ENCODE measurements at places on chromosomes 12 and 14.
A peak's percentile ranks its signal among the peaks of the same experiment; 100 is the strongest.

DNA sequence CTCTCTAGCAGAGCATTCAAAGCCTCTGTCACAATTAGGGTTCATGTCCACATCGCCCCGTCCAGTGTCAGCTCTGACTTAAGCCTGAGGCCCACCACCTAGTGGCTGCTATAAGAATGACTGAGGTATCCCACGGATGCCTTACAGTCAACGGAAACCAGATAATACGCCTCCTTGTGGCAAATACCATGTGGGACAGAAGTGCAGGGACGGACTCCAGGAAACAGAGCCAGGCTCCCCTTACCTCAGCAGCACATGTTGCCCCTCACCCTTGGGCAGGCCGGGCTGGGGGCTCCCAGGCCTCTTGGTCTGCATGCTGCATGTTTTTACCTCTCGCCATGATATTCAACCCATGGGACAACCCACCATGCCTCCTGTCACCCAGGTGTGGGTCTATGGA lies 86.3 kb downstream of the VWF start:
- DNase-seq, result peak; percentile 56
- no peak overlapping the region for H3K4me3 ChIP-seq
- H3K4me1 ChIP-seq, result peaks cover 4% of the 10 kb centered on the region
- H3K27me3 ChIP-seq, result no peaks in the 10 kb centered on the region

GRCh38 chr14:23121361-23121771 lies 2.3 kb upstream of the CEBPE start:
- H3K4me1 ChIP-seq, result peaks cover 21% of the 10 kb centered on the region
- no peak overlapping the region for H3K4me3 ChIP-seq
- no peak for DNase-seq
- H3K27me3 ChIP-seq, result peaks cover 3% of the 10 kb centered on the region
- no peak overlapping the region for H3K27ac ChIP-seq
- H3K36me3 ChIP-seq, result no peaks in the 10 kb centered on the region

- H3K4me3 ChIP-seq, result no peak overlapping the region
- H3K27me3 ChIP-seq, result no peaks in the 10 kb centered on the region
- peaks cover 13% of the 10 kb centered on the region for H3K36me3 ChIP-seq
Observed at GRCh38 chr12:94379479-94380113, 80.1 kb downstream of the CEP83 start.

DNA sequence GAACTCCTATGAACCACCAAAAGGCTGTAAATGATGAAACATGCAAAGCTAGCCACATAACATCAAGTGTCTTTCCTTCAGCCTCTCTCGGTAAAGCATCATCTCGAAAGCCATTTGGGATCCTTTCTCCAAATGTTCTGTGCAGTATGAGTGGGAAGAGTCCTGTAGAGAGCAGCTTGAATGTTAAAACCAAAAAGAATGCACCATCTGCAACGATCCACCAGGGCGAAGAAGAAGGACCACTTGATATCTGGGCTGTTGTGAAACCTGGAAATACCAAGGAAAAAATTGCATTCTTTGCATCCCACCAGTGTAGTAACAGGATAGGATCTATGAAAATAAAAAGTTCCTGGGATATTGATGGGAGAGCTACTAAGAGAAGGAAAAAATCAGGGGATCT lies 61.2 kb downstream of the ATG14 start:
- H3K36me3 ChIP-seq, result peaks cover 4% of the 10 kb centered on the region
- no peaks in the 10 kb centered on the region for H3K4me1 ChIP-seq
- H3K27me3 ChIP-seq, result no peaks in the 10 kb centered on the region
- no peak for DNase-seq

GRCh38 chr14:43649508-43649907 lies 857.6 kb downstream of the FSCB start:
- no peak overlapping the region for H3K27ac ChIP-seq
- peaks cover 3% of the 10 kb centered on the region for H3K36me3 ChIP-seq
- H3K27me3 ChIP-seq, result no peaks in the 10 kb centered on the region
- no peak for DNase-seq
- H3K4me1 ChIP-seq, result no peaks in the 10 kb centered on the region

DNA sequence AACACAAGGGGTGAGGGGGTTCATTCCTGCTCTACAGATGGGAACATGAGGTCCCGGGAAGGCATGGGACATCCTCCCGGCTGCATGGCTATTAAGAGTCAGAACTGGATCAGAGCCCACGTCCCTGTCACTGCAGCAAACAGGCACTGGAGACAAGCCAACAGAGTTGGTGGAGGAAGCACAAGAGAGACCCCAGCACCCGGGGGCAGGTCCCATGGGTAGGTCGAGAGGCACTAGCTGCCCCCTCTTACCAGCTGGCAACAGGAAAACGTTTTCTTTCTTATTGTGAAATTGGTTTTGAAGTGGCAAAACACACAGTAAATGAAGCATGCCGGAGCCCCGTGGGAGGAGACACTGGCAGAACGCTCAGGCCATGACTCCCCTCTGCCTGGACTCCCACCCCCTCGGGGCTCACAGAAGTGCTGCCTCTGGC lies 43.6 kb downstream of the SYNE3 start:
- H3K27me3 ChIP-seq, result no peaks in the 10 kb centered on the region
- H3K36me3 ChIP-seq, result no peaks in the 10 kb centered on the region
- peak overlapping the region; percentile 52 for H3K27ac ChIP-seq
- H3K4me1 ChIP-seq, result no peaks in the 10 kb centered on the region
- H3K4me3 ChIP-seq, result no peak overlapping the region
- no peak for DNase-seq

DNA sequence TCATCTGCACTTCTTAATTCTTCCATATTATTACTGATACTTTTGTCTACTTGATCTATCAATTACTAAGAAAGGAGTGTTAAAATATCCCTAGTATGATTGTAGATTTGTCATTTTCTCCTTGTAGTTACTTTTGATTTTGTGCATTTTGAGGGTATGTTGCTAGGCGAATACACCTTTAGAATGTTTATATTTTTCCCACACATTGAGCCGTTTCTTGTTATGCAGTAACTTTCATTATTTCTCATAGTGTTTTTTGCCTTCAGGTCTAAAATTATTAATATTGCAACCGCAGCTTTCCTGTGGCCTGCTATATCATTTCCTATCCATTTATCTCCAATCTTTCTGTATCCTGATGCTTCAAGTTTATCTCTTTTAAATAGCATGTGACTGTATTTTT lies 44.6 kb upstream of the C12orf42 start:
- H3K27me3 ChIP-seq, result peaks cover 12% of the 10 kb centered on the region
- DNase-seq, result no peak
- peaks cover 6% of the 10 kb centered on the region for H3K36me3 ChIP-seq
- H3K4me1 ChIP-seq, result no peaks in the 10 kb centered on the region
- H3K27ac ChIP-seq, result no peak overlapping the region

DNA sequence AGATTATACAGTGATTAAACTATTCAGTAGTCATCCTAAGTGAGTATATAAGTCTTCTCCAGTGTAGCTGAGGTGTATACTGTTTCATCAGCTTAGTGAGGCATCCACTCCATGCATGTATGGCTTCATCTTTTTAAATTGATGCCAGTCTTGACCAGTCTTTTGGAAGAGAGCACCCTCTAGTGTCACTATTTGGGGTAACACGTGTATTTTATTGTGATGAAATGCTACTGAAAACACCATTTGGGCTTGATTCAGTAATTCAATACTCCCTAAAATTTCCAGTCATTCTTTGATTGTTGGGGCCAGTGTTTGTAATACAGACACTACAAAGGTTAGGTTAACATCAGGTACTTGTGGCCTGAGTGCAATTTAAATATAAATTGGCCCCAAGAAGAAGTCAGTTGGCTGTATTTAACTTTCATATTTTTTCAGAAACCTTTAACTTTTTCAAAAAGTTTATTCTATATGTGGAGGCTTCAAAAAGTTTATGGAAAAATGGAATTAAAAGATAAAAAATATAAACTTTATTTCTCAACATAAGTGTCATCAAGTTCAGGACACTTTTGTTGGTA lies 35.3 kb downstream of the MIPOL1 start:
- no peaks in the 10 kb centered on the region for H3K4me1 ChIP-seq
- H3K4me3 ChIP-seq, result no peak overlapping the region
- no peaks in the 10 kb centered on the region for H3K36me3 ChIP-seq

DNA sequence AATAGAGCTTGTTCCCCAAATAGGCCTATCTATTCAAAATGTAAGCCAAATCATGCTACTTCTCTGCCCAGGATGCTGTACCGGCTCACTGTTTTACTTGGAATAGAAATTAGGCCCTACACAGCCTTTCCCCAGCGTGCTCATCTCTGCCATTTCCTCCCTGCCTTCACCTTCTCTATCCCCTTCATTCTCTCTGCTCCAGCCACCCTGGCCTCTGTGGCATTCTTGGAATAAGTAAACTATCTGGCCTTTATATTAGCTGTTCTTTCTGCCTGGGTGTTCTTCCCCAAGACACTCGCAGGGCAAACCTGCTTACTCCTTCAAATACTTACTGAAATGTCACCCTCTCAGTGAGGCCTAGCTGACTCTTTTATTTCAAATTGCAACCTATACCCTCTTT lies 30.9 kb upstream of the DYRK2 start:
- H3K27me3 ChIP-seq, result no peaks in the 10 kb centered on the region
- no peak for DNase-seq
- no peak overlapping the region for H3K4me3 ChIP-seq
- H3K36me3 ChIP-seq, result no peaks in the 10 kb centered on the region
- H3K27ac ChIP-seq, result no peak overlapping the region
- H3K4me1 ChIP-seq, result peaks cover 5% of the 10 kb centered on the region

DNA sequence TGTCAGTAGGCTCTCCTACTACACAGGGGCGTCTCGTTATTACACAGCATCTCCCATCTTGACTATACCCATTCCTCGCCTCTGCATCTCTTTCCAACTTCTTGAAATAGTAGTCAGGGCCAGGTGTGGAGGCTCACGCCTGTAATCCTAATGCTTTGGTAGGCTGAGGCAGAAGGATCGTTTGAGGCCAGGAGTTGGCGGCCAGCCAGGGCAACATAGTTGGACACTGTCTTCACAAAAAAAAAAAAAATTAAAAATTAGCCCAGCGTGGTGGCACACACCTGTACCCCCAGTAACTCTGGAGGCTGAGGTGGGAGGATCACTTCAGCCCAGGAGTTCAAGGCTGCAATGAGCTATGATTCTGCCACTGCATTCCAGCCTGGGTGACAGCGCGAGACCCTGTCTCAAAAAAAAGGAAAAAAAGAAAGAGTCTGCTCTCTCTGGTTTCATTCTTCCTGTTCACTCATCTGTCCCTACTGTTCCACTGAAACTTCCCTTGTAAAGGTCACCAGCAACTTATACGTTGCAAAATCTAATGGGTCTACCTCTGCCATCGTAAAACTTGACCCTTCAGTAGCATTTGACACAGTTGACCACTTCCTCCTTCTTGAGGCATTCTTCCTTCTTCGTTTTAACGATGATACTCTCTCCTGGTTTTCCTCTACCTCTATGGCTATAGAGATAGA lies 41.0 kb upstream of the PTGR2 start:
- no peak for DNase-seq
- no peaks in the 10 kb centered on the region for H3K36me3 ChIP-seq
- H3K4me1 ChIP-seq, result peaks cover 3% of the 10 kb centered on the region
- H3K27ac ChIP-seq, result peak overlapping the region; percentile 70
- H3K4me3 ChIP-seq, result no peak overlapping the region
- H3K27me3 ChIP-seq, result no peaks in the 10 kb centered on the region

DNA sequence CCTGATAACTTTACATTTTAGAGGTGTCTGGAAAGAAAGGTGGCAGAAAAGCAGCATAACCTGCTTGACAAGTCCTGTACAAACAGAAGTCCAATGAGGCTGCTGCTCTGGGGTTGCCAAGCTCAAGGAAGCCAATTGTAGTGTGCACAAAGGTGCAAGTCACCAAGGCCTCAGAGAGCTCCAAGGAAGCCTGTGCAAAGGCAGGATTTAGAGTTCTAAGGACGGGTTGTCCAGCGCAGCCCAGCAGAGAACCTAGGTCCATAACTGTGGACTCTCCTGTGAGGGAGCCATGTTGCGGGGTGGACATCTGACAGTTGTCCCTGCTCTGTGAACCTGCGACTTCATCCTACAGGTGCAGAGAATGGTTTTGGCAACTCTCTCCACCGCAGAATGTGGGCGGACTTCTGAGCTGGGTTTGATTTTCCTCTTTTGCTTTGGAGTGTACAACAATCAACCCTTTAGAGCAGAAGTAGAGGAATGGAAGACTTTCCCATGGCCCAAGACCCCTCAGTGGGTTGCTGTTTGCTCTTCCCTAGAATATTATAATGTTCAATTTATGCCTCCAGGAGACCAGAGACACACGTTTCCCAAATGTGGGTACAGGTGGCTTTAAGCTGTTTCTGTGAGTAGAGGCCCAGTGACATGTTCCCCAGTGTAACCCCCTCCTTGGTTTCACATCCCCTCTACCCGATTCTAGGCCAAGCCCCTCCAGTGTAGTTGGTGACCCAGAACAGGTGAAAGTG lies 81.0 kb downstream of the ETV6 start:
- DNase-seq, result no peak
- no peaks in the 10 kb centered on the region for H3K36me3 ChIP-seq
- peaks cover 14% of the 10 kb centered on the region for H3K4me1 ChIP-seq
- no peak overlapping the region for H3K4me3 ChIP-seq
- H3K27ac ChIP-seq, result peak overlapping the region; percentile 65

DNA sequence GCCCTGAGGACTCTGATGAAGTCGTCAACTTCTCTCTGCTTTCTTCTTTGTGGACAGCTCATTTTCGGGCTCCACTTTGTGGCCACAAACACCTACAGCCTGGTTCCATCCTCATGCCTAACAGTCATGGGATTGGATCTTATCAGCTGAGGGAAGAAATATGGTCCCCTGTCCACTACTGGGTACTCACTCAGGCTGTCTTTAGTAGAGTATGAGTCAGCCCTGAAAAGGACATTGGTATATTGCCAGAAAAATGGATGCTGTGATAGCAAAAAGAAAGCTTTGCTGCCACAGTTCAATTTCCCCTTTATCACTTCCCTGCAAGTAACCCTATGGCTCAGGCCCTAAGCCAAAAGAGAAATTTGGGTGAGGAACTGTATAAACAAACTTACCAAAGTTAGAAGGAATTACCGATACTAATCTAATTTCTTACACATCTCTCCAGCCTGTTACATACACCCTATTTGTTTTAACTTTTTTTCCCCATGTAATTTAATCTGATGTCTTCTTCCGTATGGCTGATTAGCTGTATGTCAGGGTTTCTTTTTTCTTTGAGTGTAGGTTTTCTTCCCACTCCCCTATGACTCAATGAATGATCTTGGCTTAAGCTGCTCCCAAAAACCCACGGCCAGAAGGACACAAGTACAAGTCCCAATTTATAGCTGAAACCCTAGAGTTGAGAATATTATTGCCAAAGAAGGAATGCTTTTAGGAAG lies 29.1 kb downstream of the MTHFD1 start:
- peak overlapping the region; percentile 86 for H3K27ac ChIP-seq
- no peak overlapping the region for H3K4me3 ChIP-seq
- peaks cover 26% of the 10 kb centered on the region for H3K36me3 ChIP-seq
- no peaks in the 10 kb centered on the region for H3K4me1 ChIP-seq

DNA sequence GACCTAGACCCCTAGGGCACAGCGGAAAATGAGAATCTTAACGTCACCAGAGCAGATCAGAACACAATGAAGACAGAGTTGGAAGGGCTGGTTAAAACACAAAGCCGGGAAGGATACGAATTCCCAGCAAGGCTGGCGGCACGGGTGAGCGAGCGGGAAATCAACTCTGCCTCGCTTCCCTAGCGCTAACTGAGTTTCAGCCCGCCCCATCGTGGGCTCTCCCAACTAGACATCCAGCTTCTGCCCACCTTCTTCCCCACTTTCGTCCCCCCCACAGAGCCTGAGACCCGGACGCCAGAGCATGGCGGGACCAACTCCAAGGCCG lies 377 bp downstream of the CCNT1 start:
- peaks cover 35% of the 10 kb centered on the region for H3K4me1 ChIP-seq
- H3K27ac ChIP-seq, result peak overlapping the region; percentile 81
- no peaks in the 10 kb centered on the region for H3K27me3 ChIP-seq
